NCI-H2081 treated with DMSO at 0.1 percent for 48 hours (cell line): ENCODE measurements at places on chromosomes 16 and 17.

- DNase-seq = no peak
These were observed 24.1 kb downstream of the BAHCC1 start for GRCh38 chr17:81419319-81419885.

GRCh38 chr16:89341697-89342694 lies 124.5 kb downstream of the ZNF778 start:
- no peak for DNase-seq

- DNase-seq = no peak
These were observed 7.2 kb downstream of the CPPED1 start for GRCh38 chr16:12796498-12796897.

- no peak for DNase-seq
These were observed 716.3 kb downstream of the WWOX start for GRCh38 chr16:78815713-78816112.

GRCh38 chr17:61240851-61241468 lies 158.7 kb upstream of the TBX2 start:
- DNase-seq = no peak
